ENCODE measurements at places on chromosomes 2 and 18.
A peak's percentile ranks its signal among the peaks of the same experiment; 100 is the strongest.

GRCh38 chr18:29083545-29083944 lies 906.6 kb upstream of the CDH2 start:
- DNase-seq = no peak

DNA sequence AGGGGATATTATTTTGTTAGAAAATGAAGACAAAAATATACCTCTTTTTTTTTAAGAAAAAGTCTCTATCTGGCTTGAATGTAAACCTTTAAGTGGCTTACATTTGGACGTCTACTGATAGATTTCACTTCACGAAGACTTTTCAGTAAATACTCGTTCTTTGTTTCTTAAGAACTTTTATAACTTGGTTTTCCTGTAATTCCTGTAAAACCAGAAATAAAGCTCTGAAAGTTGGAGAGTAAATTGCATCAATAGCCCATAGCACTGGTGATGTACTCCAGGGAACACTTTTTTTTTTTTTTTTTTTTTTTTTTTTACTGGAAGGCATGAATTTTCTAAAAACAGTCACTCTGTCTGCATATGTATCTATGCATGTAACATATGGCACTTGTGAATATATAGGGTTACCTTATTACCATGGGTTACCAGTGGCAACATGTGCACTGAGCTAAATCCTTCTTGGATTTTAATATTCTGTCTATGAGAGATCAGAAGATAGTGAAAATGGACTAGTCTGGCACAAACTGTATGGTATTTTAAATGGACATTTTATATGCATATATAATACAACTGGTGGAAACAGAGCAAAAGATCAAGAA lies 309.2 kb upstream of the TCF4 start:
- no peak for DNase-seq

DNA sequence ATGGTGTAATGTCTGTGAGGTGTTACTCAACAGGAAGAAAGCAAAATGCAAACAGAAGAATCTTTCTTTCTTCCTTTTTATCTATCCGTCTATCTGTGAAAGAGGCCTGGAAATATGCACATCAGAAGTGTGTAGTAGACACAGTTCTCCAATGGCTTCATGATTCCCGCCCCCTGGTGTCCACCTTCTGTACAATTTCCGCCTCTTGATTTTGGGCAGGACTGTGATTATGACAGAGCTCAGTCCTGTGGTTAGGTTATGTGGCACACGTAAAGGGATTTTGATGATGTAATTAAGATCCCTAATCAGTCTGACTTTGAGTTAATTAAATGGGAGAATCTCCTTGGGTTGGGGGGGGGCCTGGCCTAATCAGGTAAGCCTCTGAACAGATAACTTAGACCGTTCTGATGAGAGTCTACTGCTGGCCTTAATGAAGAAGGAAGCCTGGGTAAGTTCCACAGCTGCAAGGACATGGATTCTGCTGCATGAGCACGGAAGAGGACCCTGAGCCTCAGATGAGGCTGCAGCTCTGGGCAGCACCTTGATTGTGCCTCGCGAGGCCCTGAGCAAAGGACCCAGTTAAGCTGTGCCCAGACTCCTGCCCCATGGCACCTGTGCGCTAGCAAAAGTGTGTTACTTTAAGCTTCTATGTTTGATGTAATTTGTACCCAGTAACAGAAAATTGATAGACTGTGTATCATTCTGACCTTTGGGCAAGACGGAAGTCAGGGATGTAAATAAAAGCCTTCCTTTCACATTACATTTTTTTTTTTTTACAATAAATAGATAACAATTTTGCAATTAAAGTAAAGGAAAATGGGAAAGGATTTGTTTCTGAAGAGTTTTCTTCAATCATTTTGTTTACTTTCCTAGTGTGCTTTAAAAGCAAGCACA lies 11.3 kb upstream of the KCNF1 start:
- DNase-seq = no peak

DNA sequence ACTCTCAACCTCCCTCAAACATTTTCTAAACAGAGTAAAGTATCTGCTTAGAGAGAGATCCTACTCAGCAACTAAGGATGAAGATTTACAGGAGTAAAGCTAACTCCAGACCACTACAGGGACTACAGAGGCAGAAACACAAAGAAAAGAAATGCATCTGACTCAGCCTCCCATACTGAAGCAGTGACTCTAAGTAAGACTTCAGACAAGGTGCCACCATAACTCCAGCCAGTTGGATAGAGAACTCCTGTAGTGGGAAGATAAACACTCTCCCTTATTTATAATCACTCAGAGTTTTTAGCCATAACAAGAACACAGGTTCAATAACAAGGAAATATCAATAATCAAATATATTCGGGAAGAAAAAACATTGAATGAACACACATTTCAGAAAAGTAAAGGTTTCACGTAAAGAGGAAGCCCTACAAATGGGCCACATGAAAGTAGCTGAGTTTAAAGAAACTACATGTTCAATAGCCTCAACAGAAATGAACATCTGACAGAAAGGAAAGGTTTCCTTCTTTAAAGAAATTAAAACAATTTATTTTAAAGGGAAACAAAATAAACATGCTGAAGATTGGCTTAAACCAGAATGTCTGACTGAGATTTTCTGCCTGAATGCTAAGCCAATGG lies 519.9 kb downstream of the KCNJ3 start:
- no peak for DNase-seq

DNA sequence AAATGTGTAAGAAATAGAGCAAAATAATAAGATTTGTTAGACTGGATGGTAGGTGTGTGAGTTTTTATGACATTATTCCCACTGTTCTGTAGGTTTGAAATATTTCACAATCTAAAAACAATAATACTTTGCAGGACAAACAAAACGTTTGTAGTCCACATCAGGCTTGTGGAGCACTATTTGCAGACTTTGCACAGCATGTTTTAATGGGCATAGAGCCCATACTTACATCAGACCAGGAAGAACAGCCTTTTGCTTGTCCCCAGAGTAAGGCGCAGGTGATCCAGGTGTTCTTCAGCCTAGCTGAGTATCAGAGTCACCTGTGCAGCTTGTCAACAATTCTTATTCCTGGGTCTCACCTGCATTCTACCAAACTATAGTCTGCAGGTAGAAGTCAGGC lies 9.1 kb upstream of the STK39 start:
- DNase-seq = no peak

DNA sequence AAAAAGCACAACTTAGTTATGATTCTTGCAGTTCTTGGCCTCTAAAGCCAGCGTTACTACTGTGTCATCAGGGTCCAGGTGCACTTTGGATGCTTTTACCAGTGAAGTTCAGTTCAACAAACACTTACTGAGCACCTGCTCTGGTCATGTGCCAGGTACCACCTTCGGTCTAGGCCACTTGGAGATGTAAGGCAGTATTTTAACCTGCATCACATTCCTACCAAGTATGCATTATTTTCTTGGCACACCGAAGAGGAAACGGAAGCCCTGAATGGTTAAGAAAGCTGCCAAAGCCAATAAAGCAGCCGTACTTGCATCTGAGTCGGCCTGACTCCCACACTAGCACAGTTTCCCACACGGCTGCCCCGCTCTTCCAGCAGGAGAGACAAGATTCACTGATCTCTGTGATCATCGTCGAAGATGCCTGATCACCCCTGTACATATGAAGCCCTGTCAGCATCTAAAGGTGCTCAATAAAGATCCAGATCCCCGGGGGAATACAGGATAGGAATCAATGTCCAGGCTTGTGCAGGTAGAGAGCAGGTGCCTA lies 427.1 kb downstream of the EIPR1 start:
- DNase-seq = no peak

DNA sequence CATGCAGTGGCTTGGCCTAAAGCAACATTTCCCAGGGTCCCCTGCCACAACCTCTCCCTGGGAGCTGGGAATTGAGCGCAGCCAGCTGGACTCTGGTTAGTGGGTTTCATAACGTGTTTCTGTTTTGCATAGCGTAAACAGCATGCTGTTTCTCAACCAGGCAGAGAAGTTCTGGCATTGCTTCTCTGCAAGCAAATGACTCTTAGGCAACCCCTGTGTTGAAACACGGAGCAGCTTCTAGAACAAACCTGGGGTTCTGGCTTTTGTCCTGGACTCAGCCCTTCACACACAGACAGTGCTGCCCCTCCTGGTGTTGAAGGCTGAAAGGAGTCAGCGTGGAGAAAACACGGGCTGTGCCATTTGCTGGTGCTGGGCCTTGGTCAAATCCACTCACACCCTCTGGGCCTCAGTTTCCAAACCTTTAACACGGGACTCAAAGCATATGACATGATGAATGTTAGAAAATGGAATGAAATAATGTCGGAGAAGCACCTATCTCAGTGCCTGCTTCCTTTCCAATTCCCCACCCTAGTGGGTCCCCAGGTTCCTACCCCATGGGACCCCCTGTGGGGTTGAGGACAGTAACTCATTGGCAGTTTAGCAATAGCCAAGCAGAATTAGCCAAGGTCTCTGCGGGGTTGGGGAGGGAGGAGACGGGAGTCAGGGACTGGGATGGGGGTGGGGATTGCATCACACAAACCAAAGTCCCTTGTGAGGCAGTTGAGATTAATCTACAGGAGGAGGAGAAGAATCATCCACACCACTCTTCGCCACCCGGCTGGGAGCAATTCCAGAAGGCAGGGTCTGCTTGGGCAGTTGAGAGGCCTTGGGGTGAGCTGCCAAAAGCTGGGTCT lies 30.2 kb upstream of the IL1R2 start:
- DNase-seq = peak; percentile 62

GRCh38 chr2:105537920-105538319 lies 139.1 kb upstream of the FHL2 start:
- no peak for DNase-seq

GRCh38 chr18:75106746-75107145 lies 102.2 kb downstream of the PTGR3 start:
- no peak for DNase-seq

- DNase-seq = no peak
Measured at GRCh38 chr18:27695052-27695451, 481.9 kb downstream of the CDH2 start.

- no peak for DNase-seq
Measured at GRCh38 chr18:48734460-48734859, 195.6 kb downstream of the CTIF start.

DNA sequence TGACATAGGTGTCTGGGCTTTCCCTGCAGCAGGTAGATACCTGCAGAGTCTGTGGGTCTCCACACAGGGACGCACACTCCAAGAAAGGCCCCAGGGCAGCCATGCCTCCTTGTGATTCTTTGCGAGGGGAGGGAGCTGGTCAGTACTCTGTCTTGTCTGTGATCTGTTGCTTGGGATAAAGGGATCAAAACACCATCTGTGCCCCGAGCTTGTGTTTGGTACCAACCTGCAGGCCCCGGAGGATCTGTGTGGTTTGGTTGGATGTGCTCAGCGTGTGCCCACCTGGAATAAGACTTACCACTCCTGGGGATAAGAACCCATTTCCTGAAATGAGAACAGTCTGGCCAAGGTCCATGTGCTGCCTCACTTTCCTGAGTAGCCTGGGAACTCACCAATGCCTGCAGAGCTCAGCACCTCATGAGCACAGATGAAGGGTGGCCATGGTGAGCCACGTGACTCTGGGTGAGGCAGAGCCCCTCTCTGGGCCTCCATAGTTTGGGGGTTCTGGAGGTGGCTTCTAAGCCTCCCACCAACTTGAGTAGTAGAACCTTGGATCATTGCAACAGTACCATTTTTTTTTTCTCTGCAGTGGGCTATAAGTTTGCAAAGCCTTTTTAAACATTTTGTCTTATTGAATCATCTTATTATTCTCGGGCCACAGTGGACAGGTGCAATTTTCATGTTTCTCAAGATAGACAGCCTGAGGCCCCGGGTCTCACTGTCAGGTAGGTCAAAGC lies 134.8 kb downstream of the DDX1 start:
- DNase-seq = no peak

DNA sequence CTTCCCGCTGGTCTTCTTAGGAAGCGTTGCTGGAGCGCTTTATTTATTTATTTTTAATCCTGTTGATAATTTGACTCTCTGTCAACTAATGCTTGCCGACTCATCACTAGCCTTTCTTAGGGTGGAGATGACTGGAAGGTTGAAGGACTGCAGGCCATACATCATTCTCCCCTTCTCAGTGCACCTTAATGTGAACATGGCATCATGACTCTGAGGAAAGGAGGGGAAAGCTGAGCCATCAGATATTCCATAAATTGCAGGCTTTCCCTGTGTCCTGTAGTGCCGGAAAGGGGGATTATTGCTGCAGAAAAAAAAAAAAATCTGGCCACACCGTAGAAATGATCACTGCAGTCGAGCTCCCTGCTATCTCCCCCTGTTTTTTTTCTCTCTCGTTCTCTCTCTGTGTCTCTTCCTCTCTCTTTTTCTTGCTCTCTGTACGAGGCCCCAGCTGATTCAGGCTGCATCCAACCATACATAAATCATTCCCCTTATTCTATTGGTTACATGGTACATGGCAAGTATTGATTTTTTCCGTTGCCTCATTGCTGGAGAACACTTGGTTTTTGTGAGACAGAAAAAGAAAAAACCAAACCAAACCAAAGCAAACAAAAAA lies 125.8 kb upstream of the EFEMP1 start:
- DNase-seq = no peak

- DNase-seq = no peak
Measured at GRCh38 chr2:182941121-182941722, 74.8 kb upstream of the FRZB start.

- DNase-seq = no peak
Measured at GRCh38 chr2:176175709-176176607, 12.5 kb upstream of the HOXD1 start.

DNA sequence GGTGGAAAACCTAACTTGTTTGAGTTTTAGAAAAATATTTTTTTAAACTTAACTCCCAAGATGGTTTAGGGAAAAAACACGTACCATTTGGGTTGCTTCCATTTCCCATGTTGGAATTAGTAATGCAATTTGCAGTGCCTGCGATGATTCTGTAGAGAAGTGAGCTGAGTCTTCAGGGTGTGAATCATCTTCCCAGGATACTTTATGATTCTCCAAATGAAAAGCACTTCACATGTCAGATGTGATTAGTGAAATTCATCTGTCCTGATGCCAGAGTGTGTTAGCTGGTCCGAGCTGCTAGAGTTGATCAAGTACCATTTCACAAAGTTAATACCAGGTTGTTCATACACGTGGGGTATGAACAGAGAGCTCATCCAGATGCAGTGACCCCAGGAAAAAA lies 59.1 kb downstream of the ACOXL start:
- no peak for DNase-seq

DNA sequence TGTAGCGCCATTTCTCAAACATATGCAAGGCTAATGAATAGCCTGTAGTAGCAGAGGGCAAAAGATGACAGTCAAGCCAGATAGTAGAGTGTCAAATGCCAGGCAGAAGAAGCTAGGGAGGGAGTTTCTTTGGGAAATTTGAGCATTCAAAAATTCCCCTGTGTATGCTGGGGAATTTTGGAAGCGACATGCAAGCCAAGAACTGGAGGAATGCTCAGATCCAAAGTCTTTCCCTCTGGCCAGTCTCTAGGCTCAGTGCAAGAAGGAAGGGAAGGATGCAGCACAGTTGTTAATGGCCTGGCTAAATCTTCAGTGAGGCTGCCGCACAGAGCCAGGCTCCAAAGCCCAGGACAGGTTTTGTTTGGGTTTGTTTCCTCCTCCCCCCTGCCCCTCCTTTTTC lies 59.9 kb downstream of the ATP9B start:
- no peak for DNase-seq

DNA sequence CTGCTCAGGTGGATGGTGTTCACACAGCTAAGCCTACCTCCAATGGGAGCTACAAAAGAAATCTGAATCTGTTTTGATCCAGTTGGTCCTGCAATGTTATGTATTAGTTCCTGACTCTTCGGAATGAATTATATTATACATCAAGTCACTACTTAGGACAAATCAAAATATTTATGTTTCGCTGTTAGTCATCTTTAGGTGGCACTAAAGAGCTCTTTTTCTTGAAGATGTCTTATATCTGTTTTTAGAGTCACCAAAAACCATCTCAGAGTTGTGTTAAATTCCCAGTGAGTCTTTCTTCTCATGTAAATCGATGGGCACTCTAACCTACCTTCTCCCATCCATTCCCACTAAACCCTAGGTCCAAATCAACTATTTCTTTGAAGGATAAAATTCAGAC lies 2.2 kb downstream of the DNER start:
- no peak for DNase-seq
